ENCODE measurements at places on chromosomes 1 and 21.
A peak's percentile ranks its signal among the peaks of the same experiment; 100 is the strongest.

- no peak for DNase-seq
Observed at GRCh38 chr1:21667348-21668231, 1.6 kb downstream of the RAP1GAP start.

DNA sequence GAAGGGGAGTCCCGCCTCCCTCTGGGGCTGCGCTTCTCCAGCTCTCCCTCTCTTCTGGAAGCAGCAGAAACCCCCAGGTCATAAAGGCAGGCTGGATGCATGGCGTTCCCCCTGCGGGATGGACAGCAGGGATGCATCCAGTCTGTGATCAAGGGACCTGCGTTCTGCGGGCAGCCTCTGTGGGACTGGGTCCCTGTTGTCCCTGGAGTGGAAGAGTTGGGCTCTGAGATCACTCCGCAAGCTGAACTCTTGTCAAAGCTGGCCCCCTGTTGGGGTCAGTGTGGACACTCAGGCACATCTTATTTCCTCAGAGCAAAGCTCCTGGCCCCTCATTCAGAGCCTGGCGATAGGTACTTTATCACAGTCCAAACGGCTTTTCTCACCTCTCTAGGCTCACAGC lies 341.2 kb downstream of the PTPRU start:
- DNase-seq = no peak

DNA sequence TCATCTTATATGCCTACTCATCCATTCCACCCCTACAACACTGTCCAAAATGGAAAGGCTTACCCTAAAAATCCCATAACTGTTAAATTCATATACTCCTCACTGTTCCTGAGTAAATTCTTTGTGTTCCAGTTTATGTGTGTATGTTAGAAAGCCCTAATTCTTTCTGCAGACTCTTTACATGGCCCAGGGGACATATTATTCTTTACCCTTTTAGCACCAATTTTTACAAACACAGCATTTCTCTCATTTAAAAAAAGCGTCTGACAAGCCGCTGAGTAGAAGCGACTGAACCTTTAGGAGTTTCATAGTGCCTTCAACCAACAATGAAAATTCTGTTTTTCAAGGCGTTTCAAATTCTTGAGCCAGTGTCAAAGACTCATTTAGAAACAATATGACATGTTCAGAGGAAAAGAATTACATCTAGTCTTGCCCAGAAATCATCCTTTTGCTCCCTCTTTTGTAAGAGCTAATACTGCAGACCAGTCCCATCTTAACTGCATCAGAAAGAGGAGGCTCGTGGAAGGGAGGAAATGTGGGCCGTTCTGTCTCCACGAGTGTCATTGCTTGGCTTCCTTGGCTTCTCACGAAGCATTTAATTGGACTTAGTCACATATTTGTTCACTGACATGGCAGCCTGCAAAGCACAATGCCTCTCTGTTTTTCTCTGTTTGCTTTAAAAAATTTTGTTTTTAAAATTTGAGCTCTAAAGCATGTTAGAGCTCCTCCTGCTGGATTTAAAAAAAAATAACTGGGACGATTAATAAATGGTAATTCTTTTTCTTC lies 21.3 kb upstream of the C1orf105 start:
- no peak for DNase-seq

GRCh38 chr1:212721388-212722247 lies 22.0 kb upstream of the BATF3 start:
- DNase-seq = no peak

DNA sequence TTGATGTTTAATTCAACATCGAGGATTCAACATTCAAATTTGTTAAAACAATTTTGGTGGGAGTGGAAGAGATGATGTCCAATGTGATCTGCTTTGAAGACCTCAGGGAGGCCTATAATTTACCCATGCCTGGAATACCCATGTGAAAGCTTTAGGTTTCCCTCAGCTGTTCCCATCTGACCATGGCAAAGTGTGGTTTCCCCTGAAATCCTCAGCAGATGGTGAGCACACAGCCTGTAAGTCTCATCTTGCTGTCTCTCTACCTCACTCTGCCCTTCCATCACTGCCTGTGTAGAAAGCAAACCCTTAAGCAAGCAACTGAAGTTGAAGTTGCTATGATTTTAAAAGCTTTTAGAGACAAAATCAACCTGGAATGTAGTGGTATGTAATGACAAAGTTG lies 80.1 kb upstream of the ATF3 start:
- no peak for DNase-seq

- DNase-seq = no peak
Observed at GRCh38 chr1:25063591-25064416, 133.7 kb upstream of the RUNX3 start.

DNA sequence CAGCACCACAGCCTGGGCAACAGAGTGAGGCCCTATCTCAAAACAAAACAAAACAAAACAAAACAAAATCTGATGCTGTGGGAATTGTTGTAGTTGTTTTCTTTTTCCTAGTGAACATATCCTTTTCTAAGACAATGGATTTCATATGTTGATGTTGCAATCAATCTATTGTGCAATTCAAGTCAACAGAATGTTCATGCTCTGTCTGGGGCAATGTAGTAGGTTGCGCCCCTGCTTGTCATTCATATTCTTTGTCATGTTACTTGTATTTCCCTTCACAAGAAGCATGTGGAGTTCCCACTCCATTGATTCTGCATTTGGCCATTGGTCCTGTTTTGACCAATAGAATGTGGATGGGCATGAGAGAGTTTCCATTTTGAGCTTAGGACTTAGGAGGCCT lies 223.9 kb downstream of the DUSP10 start:
- DNase-seq = no peak

- no peak for DNase-seq
Observed at GRCh38 chr1:50975436-50975835, 5.4 kb downstream of the CDKN2C start.

GRCh38 chr1:7510389-7510931 lies 260.6 kb upstream of the VAMP3 start:
- no peak for DNase-seq

DNA sequence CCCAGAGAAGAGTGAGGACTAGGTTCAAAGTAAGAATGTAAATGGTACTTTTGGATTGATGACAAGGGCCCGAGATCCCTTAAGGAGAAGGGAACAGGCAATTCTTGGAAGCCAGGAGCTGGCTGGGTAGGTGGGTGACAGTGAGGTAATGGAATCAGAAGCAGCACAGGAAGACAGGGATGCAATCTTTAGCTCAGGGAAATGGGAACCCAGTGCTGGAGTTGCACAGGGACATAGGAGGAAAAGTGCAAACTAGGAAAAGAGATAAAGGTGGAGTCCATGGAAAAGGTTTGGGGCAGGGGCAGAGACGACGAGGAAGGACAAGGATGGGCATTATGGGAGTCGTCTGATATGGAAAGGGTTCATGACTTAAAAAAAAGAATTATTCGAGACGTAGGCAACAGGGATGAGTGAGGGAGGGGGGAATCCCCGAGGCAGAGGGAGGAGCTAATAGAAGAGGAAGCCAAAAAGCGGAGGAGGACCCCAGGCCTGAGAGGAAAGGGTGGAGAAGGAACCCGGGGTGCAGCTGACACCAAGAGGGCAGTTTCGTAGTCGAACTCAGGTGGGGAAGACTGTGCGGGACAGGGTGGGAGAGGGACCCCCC lies 495 bp downstream of the PI4KB start:
- peak; percentile 76 for DNase-seq

DNA sequence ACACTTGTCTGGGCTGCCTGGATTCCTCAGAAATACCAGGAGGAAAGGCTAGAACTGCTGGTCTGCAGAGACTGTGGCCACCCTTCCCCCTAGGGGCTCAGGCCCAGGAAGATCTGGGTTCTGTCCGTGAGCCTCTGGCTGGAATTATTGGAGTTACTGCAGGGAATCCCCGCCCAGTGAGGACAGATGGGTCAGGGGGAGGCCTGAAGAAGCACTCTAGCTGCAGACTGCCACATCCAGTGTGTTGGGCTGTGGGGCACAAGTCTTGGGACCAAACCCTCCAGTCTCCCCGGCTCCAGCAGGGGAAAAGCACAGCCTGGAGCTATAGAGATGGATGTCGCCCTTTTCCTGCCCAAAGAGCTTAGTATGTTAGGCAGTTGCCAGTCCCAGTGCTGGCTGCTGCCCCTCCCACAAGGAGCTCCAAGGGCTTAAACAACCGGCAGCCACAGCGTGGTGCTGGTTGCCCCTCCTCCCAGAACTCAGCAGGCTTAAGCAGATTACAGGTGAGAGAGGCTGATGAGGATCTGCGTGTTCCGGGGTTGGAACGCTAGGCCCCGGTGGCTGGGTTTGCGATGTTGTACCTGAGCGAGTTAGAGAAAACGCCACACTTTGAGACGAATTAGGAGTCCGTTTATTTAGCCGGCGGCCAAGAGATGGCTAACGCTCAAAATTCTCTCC lies 255.5 kb upstream of the LRRC7 start:
- DNase-seq = no peak

DNA sequence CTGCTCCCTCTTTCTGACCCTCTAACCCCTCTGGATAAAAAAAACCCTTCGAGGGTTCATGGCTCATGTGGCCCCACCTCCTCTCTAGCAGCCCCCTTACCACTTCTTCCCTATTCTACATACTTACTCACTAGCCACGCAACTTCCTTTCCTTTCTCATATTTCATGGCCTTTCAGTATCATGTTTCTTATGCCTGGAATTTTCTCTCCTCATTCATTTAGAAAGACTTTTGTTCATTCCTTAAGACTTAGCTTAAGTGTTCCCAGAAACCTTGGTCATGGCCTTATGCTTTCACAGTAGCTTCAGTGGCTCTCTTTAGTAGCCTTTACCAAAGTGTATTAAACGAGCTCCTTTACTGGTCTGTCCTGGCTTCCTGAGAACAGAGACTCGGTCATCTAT lies 6.1 kb downstream of the ACP6 start:
- no peak for DNase-seq

DNA sequence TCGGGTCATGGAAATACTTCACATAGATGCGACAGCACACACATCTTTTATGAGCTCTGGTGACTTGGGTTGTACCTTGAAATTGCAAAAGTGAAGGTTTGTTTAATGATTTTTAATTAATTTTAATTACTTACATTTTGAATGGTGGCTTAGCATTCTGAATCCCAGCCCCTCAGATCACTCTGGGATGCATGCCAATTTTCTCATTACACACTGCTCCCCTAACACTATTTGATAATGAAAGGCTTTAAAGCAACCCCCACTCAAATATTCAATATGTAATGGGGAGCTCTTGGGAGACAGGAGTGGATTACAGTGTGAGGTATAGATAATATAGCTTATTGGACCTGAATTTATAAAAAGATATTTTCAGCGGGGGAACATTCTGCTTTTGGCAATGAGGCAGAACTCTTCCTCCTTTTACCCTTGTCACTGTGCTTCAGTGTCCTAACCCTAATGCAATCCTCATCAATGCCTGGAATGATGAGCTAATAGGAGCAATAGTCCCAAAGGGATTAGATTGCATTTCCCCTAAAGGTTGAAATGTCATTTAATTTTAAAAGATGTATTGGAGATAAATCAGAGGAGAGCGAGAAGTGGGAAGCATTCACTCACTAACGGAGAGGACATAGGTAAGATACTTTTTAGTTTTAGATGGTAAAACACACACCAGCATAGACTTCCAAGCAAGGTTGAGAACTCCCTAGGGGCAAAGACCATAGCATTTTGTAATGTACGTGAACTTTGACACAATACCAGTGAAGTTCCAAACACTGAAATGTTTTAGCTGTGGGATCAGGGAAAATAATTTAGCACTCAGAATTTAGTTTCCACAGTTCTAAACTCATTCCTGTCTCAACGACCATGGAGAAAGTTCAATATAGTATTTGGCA lies 384.1 kb upstream of the PLXNA2 start:
- no peak for DNase-seq

- no peak for DNase-seq
Observed at GRCh38 chr1:58778385-58779000, 5.4 kb downstream of the JUN start.

DNA sequence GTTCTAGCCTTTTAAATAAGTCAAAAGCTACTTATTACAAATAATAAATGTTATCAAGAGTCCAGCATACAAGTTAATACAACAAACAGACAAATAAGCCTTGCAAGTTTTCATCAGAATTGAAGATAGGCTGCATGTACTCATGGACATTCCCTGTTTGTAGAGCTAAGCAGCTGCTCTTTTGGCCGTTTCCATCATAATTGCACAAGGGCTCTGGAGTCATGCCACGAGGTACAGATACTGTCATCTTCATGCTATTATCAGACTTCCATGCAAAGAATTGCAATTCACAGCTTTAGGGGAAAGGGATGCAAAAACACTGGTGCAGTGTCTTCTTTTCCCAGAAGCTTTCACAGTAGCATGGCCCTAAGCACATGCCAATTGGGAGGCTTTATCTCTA lies 52.8 kb upstream of the TBX15 start:
- DNase-seq = no peak

GRCh38 chr1:227416156-227416830 lies 98.0 kb upstream of the CDC42BPA start:
- DNase-seq = no peak

DNA sequence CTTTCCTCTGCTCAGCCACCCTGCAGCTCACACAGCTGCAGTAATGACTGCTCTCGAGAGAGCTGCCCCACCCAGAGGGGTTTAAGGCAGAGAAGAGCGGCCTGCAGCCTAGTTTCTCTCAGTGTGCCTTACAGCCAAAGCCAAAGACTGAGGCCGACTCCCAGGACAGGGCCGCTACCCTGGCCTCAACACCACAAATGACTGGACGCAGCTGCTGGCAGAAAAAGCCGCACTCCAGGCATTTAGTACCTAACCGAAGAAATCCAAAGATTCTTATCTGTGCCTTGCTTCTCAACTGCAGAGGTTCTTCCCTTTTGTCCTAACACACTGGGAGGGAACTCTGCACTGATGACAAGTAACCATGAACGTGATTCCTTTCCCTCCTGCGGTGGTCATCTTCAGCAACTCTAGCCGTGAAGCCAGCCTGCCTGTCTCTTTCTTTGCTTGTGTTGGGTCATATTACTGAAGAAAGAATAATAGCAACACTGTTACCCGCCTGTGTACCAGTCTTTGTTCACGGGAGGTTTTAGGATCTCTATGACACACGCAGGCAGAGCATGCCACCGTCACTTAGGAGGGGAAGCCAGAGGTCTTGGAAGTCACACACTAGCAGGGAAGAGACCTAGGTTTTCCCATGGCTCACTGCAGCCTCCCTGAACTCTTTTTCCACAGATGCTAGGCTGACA lies 202.7 kb downstream of the RHOU start:
- no peak for DNase-seq

- peak; percentile 15 for DNase-seq
Observed at GRCh38 chr1:182069028-182069466, 7.5 kb upstream of the ZNF648 start.

GRCh38 chr1:57590978-57591377 lies 167.1 kb upstream of the DAB1 start:
- no peak for DNase-seq

GRCh38 chr1:53321366-53321765 lies 6.5 kb downstream of the LRP8 start:
- DNase-seq = no peak

- DNase-seq = no peak
Observed at GRCh38 chr1:176461576-176461975, 1.4 kb upstream of the PAPPA2 start.

GRCh38 chr1:47627471-47628370 lies 189.9 kb downstream of the FOXD2 start:
- DNase-seq = no peak

DNA sequence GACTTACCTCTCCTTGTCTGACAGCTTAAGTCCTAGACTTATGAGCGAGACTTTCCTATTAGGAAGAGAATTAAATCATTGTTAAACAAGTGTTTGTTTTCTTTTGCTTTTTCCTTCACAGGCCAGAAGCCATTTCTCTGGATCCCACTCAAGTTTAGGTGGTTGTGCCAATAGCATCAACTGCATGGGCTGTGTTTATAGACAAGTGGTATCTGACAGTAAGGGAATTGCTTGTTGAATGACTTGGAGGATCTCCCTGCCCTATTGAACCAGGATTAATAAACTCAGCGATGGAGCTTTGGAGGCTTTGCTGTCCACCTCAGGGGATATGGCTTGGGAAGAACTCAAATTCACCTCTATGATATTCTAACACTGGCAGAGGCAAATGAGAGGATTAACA lies 43.7 kb downstream of the UTP25 start:
- no peak for DNase-seq

All from hematopoietic multipotent progenitor cell treated with erythropoietin and hydrocortisone succinate and interleukin-3 and kit ligand, for 17 days (in vitro differentiated cells).